ENCODE measurements at places on chromosomes 3 and 15. TPM values are rescaled to one million over a fixed set of nuclear protein-coding genes. Genes with fewer than 3 reads are reported as not detected.

DNA sequence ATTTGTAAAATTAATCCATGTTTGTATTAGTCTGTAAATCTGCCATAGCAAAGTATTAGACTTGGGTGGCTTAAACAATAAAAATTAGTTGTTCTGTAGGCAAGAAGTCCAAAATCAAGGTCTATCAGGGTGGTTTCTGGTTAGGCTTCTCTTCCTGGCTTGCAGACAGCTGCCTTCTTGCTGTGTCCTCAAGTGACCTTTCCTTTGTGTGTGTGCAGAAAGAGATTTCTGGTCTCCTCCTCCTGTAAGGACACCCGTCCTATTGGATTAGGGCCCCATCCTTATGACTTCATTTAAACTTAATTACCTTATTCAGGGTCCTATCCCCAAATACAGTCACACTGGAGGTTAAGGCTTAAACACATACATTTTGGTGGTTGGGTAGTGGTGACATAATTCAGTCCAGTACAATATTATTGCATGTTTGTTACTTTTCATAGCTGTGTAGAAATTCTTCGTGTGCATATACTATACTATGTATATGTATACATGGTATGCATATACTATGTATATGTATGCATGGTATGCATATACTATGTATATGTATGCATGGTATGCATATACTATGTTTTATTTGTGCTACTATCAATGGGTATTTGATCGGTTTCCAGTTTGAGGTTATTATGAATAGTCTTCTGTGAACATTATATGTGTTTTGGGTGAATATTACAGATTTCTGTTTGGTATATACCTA lies 57.9 kb upstream of the RNU6-1 start:
- no peak for DNase-seq

- DNase-seq: no peak
Measured at GRCh38 chr3:183472155-183472554, 43.7 kb upstream of the MCF2L2 start.

DNA sequence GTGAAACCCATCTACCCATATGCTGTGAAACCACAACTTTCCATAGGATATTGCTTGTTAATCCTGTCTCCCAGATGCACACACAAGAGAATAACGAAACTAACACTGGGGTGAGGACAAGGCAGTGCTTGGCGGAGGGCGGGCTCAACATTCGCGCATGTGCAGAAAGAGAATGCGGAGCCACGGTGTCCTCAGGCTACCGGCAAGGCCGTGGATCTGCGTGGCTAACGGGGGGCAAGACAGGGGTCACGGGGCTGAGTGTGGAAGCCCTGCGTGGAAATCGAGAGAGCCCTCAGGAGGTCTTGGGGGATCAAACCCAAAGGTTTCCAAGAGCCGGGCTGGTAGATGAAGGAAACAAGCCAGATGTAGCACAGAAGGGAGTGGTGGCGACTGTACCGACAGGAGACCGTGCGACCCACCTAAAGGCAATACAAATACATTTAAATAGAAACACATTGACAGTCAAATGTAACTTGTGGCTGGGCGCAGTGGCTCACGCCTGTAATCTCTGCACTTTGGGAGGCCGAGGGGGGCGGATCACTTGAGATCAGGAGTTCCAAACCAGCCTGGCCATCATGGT lies 48.5 kb upstream of the TRA2B start:
- DNase-seq: no peak

- no peak for DNase-seq
Measured at GRCh38 chr15:94778840-94779239, 547.5 kb downstream of the MCTP2 start.

GRCh38 chr15:56243163-56244037 lies at the start of gene RFX7:
RFX7 (minus strand) TSS chr15:56243879; CDS start chr15:56243285, 594 bp downstream.
- DNase-seq: peak; percentile 51

GRCh38 chr3:116929505-116930222 lies 220.1 kb downstream of the TUSC7 start:
- peak; percentile 41 for DNase-seq

DNA sequence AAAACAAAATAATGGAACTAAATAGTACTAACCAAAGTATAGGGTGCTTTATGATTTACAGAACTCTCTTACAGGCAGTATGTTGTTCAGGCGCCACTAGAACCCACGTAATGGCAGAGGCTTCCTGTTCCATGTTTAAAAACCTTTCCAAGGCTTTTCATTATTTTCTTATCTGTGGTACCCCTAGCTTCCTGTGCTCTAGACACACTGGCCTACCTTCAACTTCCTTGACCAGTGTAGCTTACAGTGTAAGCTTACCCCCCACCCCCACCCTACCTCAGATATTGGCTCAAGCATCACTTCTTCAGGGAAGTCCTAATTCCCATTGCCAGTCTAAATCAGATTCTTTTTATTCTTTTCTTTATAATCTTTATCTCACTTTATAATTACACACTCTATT lies 2.9 kb downstream of the NR2C2 start:
- no peak for DNase-seq

- DNase-seq: peak; percentile 31
Measured at GRCh38 chr3:115062412-115062956, 84.6 kb downstream of the ZBTB20 start.

DNA sequence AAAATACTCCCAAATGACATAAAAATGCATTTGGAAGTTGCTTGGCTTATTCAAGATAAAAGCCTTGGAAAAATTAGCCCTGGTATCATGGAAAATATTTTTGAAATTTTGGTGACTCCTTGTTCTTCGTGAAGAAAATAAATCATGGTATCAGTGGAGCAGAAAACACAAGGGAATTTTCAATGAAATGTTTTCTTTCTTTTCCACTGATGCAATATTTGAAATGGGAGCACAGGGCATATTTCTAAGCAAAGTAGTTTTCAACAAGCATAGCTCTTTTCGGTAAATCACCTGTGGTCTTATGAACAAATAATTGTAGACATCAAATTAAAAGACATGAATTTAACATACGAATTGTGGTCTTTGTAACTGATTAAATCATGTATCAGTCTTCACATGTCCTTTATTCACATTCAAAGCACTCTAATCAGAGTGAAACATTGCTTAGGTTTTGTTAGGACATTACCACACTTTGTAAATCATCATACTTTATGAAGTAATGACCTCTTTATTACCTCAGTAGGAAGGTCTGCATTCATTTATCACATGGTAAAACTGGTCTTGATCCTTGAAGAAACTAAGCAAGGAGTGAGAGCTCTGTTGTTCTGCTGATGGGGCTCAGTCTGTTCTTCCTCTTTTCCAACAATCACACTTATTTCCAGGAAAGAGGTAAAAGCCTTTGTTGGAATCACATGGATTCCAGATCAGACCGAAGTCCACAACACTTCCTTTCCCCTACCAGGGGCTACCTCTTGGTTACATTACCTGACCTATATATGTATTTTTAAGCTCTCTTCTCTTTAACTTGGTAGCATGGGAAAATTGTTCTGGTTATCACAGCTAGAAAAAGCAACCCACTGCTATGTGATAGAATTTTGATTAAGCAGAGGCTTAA lies 413.5 kb upstream of the THBS1 start:
- DNase-seq: no peak

GRCh38 chr3:194571491-194572142 lies 61.6 kb downstream of the TMEM44 start:
- DNase-seq: no peak

DNA sequence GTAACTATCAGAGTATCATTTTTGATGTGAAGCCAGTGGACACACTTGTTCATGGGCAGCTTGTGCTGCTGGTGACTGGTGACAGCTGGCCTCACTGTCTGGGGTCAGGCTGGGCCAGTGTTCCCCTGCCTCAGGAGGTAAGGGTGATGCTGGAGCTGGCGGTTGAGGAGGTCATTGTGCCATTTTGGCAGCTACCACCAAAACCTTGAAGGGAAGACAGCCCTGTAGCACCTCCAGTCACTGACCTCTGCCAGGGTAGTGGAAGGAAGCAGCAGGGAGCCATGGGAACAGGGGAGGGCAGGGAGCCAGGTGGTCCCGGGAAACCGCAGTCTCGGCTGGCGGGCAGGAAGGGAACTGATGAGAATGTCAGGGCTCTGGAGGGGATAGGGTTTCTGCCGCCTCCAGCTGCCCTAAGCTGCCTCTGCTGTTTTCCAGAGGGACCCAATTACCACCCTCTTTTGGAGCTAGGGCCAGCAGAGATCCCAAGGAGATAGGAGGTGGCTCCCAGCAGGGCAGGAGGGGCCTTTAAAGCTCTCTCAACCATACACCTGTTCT lies 24.8 kb downstream of the FOXL2NB start:
- DNase-seq: no peak

GOLGA6A gene
- not detected for total RNA-seq

CCR9 gene
- total RNA-seq: not detected

EPM2AIP1 gene
- 24.2 TPM for total RNA-seq

DUOX1 gene
- total RNA-seq: not detected

All from A172 (cell line).